ENCODE measurements at places on chromosomes 12 and 14. TPM values are rescaled to one million over a fixed set of nuclear protein-coding genes. Genes with fewer than 3 reads are reported as not detected.
A peak's percentile ranks its signal among the peaks of the same experiment; 100 is the strongest.

DNA sequence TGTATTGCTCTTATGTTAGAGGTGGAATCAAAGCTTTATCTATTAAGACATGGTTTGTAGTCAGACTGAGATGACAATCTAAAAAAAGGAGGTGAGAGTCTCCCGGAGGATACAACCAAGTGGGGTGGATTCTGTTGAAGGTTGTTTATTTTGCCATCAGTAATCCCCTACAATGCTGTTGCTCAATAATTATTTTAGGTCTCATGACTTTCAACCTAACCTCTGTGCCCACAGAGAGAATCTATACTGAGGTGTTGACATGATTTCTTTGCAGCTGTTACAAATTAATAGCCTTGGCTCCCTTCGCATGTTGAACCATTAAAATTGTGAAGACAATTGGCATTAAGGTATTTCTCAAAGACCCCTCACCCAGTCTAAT, 28.7 kb upstream of the FOS start:
- no peak for DNase-seq

GRCh38 chr12:4894019-4894418, 15.7 kb upstream of the KCNA1 start:
- no peak for DNase-seq

- no peak for DNase-seq
These were observed 29.6 kb upstream of the YAF2 start for GRCh38 chr12:42267413-42268190.

DNA sequence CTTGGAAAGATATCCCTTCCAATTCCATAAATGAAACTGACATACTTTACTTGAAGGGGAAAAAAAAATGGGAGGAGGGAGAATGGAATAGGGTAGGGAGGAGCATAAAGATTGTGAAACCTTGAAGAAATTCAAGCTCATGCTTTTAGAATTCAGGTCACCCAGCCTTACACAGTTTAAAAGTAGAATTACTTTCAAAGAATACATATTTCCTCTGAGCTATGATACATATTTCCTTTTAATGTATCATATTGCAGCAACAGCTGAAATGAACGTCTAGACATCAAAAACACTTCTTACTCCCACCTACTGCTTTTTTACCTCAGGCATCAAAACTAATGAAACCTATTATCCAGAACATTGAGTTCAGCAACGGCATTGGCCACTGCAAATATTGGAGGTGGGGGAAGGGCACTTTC, 156.0 kb downstream of the MED13L start:
- no peak for DNase-seq

- no peak for DNase-seq
These were observed 45.6 kb upstream of the MIS18BP1 start for GRCh38 chr14:45298423-45299117.

- DNase-seq = no peak
These were observed 7.1 kb downstream of the FOXN3 start for GRCh38 chr14:89409961-89410360.

DNA sequence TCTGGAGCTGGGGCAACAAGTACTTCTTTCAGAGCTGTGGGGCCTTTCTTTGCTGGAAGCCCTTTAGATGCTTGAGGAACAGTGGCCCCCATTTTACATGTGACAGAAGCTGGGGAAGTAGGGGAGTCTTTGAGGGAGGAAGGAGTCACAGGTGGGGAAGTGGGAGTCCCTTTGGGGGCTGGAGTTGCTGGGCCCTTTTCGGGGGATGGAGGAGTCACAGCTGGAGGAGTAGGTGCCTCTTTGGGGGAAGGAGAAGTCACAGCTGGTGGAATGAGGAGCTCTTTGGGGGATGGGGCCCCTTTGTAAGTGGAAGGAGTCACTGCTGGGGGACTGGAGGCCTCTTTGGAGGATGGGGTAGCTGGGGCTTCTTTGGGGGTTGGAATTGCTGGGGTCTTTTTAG, 8.6 kb downstream of the NACA start:
- DNase-seq = no peak

- peak; percentile 30 for DNase-seq
These were observed 43.9 kb downstream of the DIO3 start for GRCh38 chr14:101604935-101605780.

DNA sequence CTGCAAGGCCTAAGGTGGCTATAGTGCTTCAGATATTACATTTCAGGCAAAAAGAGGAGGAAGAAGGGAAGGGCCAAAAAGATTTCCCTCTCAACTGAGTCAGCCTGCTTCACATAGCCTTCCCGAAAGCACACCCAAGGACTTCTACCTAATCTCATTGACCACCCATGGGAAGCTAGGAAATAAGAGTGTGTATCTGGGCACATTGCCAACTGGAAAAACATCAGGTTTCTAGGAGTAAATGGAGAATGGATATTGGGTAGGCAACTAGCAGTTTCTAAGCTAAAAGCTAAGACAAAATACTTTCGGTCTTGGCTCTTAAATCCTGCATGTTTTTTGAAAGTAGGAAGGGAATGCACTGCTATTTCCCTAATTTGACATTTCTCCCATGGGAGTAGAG, 221.7 kb upstream of the GRIP1 start:
- DNase-seq = no peak

DNA sequence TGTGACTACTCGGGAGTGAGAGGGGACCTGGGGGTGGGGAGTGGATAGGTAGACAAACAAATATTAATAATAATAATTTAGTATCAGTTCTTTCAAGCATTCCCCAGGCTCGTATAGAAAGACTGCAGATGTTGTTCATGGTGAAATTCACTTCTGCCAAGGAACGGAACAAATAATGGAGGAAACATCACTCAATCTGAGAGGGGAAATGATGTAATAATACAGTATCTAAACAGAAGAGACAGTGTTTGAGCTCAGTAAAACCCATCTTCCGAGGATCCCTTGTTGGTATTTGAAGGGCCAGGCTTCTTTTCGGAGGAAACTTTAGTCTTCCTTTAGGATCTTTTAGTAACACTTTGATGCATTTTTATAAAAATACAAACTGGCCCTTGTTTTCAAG, 114.2 kb downstream of the KCNK10 start:
- no peak for DNase-seq

DNA sequence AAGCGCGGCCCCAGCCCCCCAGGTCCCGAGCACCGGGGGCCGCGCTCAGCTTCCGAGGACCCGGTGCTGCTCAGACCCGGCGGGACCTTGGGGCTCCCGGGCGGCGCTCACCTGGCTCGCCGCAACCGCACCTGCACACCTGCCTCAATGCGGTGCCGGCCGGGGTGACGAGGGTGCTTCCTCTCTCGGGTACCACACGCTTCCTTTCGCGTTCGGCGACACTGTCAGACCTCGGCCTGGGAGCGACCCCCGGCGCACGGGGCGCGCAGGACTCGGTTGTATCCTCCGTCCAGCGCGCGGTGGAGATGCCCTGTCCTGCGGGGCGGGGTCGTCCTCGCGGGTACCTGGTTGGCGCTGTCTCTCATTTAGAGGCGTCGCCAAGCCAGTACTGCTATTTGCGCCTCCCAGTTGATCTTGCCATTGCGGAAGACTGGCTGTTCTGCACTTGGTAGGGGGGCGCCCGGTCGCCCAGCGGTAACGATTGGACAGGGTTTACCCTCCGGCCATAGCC, 718 bp downstream of the PACS2 start:
- peak; percentile 83 for DNase-seq

DNA sequence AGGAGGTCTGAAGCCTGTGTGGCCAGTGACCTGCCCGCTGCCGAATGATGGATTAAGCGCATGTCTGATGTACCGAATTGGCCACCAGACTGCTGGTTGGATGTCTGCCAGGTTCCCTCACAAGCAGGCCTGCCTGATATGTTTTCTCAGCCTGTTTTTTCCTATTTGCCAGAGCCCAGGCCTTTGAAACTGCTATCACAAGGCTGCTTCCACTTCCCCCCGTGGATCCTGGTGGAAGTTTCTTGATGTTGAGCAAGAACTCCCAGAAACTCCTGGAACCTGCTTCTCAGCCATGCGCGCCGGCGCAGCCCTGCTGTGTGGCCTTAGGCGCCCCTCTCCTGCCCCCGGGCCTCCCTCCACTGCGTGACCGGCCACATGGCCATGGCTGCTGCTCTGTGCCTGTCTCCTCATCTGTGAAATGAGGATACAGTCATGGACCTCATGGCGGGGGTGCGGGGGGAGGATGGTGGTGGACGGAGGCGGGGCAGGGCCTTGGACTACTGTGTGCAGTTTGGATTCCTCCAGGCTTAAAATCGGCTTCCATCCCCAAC, 56.6 kb downstream of the CALM1 start:
- no peak for DNase-seq

DNA sequence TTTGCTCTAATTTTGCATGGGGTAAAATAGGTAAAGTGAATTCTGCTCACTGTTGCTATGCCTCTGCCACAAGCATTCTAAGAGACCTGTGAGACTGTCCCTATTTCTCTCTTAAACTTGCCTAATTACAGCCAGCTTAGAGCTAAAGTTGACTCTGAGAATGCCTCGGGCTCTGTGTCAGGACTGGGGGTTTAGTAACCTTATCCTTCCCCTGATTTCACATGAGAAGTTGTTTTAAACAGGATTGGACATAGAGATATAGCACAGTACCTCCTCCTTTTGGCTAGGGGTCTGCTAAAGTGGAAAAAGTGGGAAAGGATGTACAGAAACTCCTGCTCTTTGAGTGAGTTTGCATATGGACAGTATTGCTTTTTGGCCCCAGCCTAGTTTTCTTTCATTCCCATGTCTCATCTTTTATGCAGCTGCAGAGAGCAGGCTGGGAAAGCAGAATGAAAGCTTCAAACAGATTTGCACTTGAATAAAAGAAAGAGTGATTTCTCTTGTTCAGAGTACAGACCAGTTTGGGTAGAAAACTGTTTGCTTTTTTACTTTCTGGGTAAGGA, 122.0 kb downstream of the RAD51B start:
- DNase-seq = no peak

DNA sequence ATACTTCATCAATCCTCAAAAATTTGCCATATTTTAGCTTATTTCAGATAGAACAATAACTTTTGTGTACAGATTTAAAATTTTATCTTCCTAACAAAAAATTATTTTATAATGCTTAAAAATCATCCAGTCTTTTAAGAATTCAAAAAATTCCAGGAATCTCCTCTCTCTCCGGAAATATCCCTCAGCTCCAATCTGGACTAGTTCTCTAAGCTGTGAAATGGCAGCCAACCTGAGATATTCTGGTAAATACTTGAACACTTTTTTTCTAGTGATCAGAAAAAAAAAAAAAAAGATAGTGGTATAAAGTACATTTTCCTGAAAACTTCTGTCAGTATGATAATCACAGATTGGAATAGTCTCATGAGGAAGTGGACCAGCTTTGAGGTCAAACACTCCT, 57.6 kb downstream of the SSPN start:
- DNase-seq = no peak

DNA sequence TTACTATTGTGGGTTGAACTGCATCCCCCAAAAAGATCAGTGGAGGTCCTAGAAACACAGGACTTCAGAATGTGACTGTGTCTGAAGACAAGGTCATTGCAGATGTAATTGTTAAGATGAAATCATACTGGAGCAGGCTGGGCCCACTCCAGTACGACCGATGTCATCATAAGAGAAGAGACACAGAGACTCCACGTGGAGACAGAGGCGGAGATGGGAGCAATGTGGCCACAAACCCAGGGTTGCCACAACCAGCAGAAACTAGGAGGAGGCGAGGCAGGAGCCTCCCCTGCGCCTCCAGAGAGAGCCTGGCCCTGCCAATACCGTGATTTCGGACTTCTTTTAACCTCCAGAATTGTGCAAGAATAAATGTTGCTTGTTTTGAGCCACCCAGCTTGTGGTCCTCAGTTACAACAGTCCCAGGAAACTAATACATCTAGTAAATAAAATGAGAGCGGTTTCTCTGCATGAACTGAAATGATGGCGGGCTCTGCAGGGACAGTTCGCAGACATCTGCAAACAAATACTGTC, 25.7 kb upstream of the FZD10 start:
- peak; percentile 47 for DNase-seq

DNA sequence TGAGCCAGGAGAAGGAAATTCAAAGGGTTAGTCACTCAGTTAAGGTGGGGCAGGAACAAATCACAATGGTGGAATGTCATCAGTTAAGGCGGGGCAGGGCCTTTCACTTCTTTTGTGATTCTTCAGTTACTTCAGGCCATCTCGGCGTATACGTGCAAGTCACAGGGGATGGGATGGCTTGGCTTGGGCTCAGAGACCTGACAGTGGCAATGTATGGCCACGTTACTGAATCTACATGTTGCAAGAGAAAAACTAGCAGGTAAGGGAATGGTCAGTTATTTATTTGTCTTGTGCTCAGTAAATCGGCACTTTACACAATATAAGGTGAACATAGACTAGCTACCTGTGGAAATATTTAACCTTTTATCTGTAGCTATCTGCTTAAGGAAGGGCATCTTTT, 11.9 kb downstream of the SLCO1B3 start:
- DNase-seq = no peak

LGR5 gene
- 43.4 TPM for total RNA-seq

GPRC5D gene
- total RNA-seq = not detected

CDKN3 gene
- total RNA-seq = 44.7 TPM

CLEC4D gene
- total RNA-seq = 0.70 TPM
